Activated naive CD8-positive, alpha-beta T cell treated with anti-CD3 and anti-CD28 coated beads, Interleukin-2, amount 50 U/mL, for 24 hours (primary cell): ENCODE measurements at places on chromosomes 5 and 9.
A peak's percentile ranks its signal among the peaks of the same experiment; 100 is the strongest.

GRCh38 chr5:132468656-132469379, 21.8 kb downstream of the IRF1 start:
- H3K4me3 ChIP-seq, result no peak overlapping the region
- peaks cover 82% of the 10 kb centered on the region for H3K4me1 ChIP-seq
- no peaks in the 10 kb centered on the region for H3K36me3 ChIP-seq
- DNase-seq, result no peak
- H3K27me3 ChIP-seq, result no peaks in the 10 kb centered on the region

GRCh38 chr5:36696059-36696673, 89.8 kb downstream of the SLC1A3 start:
- peaks cover 8% of the 10 kb centered on the region for H3K4me1 ChIP-seq
- H3K4me3 ChIP-seq, result no peak overlapping the region
- no peak overlapping the region for H3K27ac ChIP-seq
- DNase-seq, result peak; percentile 25
- peaks cover 25% of the 10 kb centered on the region for H3K27me3 ChIP-seq

GRCh38 chr9:127955294-127956015, 17.8 kb upstream of the DPM2 start:
- H3K36me3 ChIP-seq, result peaks cover 4% of the 10 kb centered on the region
- peak overlapping the region; percentile 92 for H3K27ac ChIP-seq
- H3K4me1 ChIP-seq, result peaks cover 89% of the 10 kb centered on the region
- no peaks in the 10 kb centered on the region for H3K27me3 ChIP-seq
- H3K4me3 ChIP-seq, result peak overlapping the region; percentile 52

- H3K36me3 ChIP-seq, result no peaks in the 10 kb centered on the region
- DNase-seq, result no peak
- peaks cover 42% of the 10 kb centered on the region for H3K4me1 ChIP-seq
- peaks cover 6% of the 10 kb centered on the region for H3K27me3 ChIP-seq
Measured at GRCh38 chr5:133820507-133820906, 147.9 kb downstream of the C5orf15 start.
